Heart right ventricle (tissue), 16 donors: ENCODE measurements at places on chromosomes 11 and 22.

GRCh38 chr11:64013141-64013896 is 22.4 kb upstream of the FLRT1 start:
- DNase-seq, result no peak

GRCh38 chr11:34790620-34791019 is 125.6 kb downstream of the APIP start:
- no peak for DNase-seq

GRCh38 chr11:16361108-16361865 is 4.9 kb upstream of the SOX6 start:
- DNase-seq, result no peak

- DNase-seq, result no peak
These were observed 24.2 kb upstream of the JAM3 start for GRCh38 chr11:134044514-134045284.

DNA sequence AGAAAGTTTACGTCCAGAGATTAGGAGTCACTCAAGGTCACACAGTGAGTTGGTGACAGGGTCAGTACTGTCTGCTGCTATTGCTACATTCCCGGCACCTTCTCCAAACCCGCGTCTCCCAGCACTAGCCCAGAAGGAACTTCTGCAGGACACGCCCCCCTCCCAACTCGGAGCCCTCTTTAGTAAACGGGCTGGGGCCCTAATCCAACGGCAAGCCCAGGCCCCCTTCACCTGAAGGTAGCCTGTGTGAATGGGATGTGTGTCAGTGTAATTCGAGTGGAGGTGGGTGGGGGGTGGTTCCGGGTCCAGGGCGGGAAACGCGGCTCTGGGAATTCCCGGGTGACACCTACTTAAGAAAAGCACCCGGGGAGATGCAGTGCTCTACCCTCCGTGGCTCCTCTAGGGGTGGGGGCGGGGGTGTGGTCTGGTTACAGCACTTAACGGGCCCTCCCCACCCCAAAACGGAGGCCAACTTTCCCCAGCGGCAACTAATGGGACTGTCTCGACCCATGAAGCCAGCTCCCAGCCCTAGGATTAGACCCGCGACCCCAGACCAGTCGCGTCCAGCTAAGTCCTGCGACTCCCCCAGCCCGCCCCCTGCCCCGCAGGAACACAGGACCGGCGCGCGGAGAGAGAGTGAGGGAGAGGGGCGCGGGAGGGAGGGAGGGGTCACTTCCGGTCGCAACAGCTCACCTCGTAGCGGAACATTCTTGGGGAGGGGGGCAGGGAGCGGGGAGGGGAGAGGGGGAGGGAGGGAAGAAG is 468 bp downstream of the PATL1 start:
- peak; percentile 43 for DNase-seq
